ENCODE measurements at places on chromosomes 5 and 9.
A peak's percentile ranks its signal among the peaks of the same experiment; 100 is the strongest.

GRCh38 chr9:90301277-90301653, 341.4 kb downstream of the DIRAS2 start:
- DNase-seq: no peak

DNA sequence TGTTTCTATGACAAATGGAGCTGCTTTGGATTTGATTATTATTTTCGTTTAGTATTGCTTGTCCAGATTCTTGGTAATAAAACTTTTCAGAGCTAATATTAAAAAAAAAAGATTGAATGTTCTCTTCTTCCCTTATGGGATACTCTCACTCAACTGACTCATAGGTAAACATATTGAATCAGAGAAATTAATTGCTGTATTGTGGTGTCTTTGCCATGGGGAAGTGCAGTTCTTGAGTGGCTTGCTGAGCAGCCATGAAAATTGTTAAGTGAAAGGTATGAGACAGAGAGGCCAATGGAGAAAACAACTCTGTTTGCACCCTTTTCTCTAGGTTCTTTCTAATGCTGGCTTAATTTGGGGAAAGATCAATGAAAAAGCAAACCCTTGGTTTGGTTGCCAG, 149.9 kb upstream of the HMHB1 start:
- DNase-seq: no peak

DNA sequence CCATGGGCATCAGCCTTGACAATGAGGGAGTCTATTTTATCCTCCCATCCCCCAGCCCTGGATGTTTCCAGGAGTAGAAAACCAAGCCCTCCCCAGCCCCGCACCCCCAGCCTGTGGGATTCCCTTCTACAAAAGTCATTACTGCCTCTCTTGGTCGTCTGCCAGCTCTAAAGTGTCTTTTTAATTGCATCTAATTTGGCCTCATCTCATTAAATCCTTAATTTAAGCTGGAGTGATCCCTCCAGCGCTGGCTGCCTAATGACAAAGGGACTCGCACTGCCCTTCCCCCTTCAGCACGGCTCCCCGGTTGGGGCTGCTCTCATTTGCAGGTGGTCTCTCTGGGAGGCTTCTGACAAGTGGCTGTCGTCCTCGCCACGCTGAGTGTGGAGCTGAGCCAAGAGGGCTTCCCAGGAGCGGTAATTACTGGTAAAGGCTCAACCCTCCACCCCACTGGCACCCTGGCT, 107.9 kb upstream of the ALDH1B1 start:
- DNase-seq: no peak

DNA sequence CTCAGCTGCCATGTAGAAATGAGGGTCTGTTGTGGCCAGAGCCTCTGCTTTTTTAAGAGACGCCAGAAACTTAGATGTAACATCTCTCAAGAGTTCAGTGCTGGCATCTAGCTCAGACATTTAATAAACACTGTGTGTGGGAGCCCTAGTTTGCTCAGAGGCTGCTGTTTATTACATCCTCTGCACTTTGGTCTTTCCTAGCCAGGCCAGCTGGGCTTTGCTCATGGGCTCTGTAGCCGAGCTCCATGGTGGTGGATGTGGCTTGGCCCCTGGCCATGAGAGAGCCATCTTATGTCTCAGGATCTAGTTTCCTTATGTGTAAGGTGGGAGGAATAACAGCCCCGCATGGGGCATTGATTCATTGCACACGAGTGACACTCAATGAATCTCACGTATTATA, 30.0 kb downstream of the ARHGEF37 start:
- DNase-seq: no peak

- no peak for DNase-seq
Observed at GRCh38 chr5:136012041-136012804, 16.6 kb upstream of the TGFBI start.

DNA sequence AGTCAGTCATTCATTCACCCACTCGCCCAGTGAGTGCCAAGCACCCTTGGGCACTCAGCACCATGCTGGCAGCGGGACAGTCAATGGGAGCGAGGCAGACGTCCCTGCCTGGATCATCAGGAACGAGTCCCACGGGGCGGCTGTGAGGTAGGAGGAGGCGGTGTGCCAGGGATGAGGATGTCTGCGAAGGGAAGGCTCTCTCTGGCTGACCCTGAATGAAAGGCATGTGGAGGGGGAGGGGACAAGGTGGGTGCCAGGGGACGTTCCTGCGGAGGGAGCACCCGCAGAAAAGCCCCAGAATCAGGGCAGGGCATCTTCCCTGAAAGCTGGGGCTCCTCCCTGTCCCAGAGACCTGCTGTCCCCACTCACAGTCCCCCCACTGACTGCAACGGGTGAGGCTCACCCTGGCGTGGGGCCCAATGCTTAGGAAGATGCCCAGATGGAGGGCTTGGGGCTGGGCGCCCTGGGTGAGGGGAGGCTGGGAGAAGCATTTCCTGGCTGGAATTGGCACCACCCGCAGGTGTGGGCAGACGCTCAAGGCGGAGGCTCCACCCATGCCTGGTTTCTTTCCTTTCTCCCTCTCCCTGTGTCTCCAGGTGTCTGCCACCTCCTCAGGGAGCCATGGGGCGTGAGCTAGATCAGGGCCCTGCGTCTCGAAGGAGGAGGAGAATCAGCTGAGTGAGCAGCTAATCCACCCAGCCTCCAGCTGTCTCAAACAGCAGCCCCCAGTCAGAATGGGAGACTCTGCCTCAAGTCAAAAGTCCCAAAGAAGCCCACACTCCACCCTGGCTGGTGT, 179.0 kb upstream of the PPP1R26 start:
- no peak for DNase-seq

GRCh38 chr9:8745347-8745746, 945.8 kb upstream of the DMAC1 start:
- DNase-seq: no peak

GRCh38 chr9:134014946-134015345, 10.3 kb upstream of the BRD3OS start:
- DNase-seq: no peak

GRCh38 chr5:17356551-17356950, 139.1 kb downstream of the BASP1 start:
- DNase-seq: no peak

DNA sequence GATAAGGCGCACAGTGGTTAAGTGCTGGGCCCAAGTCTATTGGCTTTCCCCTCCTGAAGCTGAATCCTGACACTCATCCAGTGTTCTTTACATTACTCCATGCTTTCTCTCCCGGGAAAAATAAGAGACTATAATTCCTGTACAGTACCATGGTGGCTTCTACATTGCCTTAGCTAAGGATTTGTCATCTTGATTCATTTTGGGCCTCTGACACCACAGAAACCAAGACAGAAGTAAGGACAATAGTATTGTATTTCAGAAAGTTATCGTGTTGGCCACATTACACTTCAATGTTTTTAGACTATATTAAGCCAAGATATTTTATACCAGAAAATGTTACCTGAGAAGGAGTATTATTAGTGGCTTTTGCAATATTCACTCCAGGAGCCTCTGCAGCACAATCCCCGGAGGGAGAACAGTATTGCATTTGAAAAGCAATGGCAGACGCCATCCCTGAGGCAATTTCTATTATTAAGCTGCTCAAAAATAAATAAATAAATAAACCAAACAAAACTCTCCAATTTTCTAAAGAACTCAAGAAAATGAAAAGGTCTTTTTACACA, 267.9 kb downstream of the ENC1 start:
- DNase-seq: no peak

DNA sequence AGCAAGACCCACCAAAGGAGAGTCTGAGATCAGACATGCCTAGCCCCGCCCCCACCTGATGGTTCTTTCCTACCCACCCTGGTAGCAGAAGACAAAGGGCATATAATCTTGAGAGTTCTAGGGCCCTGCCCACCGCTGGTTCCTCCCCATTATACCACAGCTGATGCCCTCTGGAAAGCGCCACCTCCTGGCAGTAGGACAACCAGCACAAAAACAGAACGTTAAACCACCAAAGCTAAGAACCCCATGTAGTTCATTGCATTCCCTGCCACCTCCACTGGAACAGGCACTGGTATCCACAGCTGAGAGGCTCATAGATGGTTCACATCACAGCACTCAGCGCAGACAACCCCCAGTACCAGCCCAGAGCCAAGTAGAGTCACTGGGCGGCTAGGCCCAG, 81.2 kb upstream of the TRPC7 start:
- no peak for DNase-seq

- no peak for DNase-seq
Observed at GRCh38 chr5:125582352-125582751, 835.9 kb upstream of the ZNF608 start.

DNA sequence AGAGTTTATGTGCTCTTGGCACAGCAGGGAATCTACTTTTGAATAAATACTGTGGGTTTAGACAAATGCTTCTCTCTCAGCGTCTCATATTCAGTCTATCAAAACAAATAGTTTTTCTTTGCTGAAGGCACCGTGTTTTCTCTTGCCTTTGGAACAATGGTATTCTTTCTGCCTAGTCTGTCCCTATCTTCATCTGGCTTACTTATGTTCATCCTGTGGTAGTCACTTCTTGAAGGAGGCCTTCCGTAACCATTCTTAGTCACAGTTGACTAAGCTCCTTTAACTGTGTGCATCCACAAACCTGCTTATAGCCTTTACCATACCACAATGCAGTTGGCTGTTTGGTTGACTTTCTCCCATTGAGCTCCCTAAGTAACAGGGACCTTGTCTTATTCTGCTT, 45.9 kb downstream of the LARP1 start:
- no peak for DNase-seq

DNA sequence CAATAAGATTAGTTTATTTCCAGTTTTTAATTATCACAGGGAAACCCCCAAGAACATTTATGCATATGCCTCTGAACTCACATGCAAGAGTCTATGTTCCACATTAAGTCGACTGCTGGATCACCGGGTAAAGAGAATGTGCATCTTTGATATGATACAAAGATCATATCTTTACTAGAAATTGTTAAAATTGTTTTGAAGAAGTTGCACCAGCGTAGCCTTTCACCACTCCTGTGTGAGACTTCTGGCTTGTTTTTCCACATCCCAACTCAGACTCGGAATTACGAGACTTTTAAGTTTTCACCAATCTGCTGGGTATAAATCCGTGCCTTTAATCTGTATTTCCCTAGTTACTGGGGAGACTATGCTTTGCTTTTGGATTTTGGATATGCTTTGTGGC, 113.2 kb downstream of the CEMIP2 start:
- no peak for DNase-seq

DNA sequence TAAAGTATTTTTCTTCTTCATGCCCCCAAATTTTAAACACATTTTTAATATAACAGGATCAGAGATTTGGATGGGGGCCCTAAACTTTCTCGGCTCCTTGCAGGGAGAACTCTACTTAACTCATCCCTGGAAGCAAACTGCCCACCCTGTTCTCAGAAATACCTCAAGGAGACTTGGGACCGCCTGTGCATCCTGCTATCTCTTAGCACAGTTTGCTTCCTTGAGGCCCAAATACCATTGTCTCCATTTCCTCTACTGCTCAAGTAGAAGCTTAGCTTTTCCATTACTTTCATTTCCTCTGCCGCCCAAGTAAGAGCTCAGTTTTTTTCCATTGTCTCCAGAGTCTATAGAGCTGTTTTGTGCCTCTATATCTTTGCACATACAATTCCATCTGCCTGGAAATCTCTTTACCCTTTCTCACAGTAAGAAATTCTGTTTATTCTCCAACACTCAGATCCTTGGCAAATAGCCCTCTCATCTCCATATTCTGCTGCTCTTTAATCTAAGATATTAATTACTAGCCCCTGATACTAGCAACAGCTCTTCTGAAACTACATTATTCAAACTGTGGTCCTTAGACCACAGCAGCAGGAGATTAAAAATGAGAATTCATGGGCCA, 137.8 kb downstream of the CEMIP2 start:
- no peak for DNase-seq

DNA sequence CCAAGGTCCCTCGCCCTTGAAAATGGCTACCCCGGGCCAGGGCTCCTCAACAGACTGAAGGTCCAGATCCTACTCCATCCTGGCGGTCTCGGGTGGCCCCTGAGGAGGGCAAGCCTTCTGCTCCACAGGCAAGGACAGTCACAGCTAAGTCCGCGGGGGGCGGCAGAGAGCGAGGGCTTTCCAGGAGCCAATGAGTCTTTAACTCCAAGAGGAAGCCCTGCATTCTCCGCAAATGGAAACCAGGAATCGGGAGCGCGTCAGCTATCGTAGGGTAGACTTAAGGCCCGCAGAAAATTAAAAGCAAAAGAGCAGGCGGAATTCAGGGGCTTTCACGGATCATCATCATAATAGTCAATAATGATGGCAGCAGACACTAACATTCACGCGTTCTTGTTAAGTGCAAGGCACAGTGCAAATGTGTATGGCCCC, 87.8 kb upstream of the TNFAIP8 start:
- peak; percentile 74 for DNase-seq

GRCh38 chr5:128237546-128237945, 154.0 kb downstream of the SLC12A2 start:
- no peak for DNase-seq

DNA sequence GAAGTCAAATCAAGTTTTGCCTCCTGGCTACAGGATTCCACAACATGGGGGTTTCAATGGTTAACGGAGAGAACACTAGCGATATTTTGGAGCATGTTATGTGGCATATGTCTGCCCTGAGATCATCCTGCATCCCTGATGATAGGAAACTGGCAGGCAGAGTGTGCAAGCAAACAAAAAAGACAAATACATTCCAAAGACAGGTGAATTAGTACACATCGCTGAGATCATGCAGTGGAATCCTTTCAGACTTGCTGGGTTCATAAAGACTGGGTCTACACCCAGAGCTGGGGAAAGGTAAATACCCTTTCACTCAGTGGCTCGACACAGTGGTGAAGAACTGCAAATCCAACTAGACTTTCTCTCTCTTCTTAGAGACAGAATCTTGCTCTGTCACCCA, 286.5 kb downstream of the EFNA5 start:
- no peak for DNase-seq

GRCh38 chr5:15627647-15628046, 127.7 kb downstream of the FBXL7 start:
- no peak for DNase-seq

GRCh38 chr5:132434416-132435286, 55.9 kb downstream of the IRF1 start:
- no peak for DNase-seq

- DNase-seq: no peak
Observed at GRCh38 chr5:140236891-140237598, 62.1 kb downstream of the CYSTM1 start.

GRCh38 chr9:134606951-134607731, 34.5 kb upstream of the COL5A1 start:
- DNase-seq: no peak

DNA sequence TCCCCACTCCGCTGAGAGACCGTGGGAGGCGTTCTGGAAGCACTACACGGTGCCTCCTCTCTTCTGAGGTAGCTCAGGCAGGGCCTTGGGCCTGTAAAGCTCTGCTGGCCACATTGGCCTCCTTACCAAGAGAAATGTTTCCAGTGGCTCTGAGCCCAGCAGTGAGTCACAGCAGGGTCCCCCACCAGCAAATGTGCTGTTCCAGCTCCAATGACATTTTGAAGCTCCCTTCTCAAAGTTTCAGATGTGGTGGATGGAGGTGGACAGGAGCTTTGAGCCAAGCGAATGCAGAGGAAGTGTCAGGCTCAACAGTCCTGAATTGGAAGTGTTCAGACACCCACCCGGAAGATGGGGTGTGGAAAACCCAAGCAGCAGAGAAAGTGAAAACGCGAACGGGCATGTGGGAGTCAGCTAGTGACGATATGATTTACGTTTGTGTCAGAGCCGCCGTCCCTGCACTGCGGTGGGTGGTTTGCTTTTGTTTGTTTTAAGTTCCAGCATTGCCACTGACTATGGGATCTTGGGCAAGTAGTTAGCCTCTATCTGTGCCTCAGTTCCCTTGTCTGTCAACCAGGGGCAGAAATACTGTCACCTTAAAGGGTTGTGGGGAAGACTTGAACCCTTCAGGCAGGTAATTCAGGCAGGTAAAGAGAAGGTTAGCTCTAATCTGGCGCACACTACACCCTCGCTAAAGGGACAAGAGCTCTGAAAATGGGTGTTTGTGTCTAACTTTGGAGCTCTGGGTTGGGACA, 38.2 kb downstream of the C5orf15 start:
- peak; percentile 50 for DNase-seq

- DNase-seq: no peak
Observed at GRCh38 chr9:96249746-96250145, 52.2 kb downstream of the HSD17B3 start.
